ENCODE measurements at places on chromosomes 2 and 18.

DNA sequence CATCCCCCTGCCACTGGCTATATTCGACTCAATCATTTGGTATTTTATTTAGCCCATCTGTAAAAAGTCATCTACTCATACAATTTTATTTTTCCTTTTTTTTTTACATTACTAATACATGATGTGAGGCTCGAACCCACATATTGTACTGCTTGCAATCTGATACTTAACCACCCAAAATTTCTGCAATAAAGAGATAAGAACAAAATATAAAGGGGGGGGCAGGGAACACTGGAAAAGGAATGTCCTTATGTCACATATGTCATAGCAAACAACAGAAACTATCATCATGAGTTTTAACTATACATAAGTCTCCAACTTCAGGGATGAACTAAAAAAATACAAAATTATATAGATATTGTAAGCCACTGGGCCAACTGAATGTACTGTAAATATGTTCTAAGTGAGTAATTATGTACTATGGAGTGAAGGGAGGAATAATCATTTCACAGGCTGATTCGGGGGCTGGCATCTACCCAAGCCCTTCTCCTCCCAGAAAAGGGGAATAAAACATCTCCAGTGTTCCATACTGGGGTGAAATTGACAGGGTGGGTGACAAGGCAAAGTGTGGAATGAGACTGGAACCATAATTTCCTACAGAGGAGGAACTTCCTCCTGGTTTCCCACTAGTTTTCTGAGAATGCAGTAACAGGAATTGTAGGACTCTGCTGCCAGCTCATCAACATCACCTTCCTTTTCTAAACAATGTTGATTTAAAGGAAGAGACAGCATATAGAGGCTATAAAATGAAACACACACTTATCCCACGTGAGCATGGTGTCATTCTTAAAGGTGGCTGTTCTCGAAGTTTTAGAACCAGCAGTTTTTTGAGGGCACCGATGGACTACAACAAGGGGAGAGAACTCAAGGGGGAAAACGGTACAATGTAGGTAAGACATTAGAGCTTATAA lies 79.5 kb downstream of the FARSB start:
- DNase-seq: no peak

- no peak for DNase-seq
Measured at GRCh38 chr2:200329798-200330197, 23.3 kb downstream of the SPATS2L start.

- DNase-seq: no peak
Measured at GRCh38 chr2:85907671-85908157, 18.9 kb upstream of the ST3GAL5 start.

DNA sequence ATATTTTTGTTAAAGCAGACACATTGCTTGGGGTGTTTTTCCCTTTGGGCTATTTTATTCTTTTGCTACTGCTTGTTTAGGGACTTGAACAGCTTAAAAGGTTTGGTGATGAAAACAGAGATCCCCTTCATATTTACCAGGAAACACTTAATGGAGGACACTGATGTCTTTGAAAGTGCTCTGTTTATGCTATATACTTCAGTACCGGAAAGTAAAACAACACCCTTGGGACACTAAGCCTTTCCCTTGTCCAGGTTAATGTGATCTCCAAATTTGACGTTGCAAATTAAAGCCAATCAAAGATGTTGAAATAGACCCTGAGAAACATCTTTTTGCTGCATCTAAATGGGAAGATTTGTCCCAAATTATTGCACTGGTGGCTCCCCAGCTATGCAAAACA lies 564.6 kb upstream of the PKDCC start:
- DNase-seq: no peak

DNA sequence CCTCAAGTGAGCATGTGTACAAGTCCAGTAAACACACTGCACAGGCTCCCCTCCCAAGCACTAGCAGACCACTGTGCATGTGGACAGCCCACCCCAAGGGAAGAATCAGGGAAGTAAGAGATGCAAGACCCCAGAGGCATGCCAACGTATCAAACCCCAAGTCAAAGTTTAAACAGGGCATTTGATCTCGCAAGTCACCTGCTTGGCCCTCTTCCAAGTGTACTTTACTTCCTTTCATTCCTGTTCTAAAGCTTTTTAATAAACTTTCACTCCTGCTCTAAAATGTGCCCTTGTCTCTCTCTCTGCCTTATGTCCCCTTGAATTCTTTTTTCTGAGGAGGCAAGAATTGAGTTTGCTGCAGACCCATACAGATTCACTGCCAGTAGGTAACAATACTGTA lies 201.2 kb upstream of the PARD3B start:
- no peak for DNase-seq

DNA sequence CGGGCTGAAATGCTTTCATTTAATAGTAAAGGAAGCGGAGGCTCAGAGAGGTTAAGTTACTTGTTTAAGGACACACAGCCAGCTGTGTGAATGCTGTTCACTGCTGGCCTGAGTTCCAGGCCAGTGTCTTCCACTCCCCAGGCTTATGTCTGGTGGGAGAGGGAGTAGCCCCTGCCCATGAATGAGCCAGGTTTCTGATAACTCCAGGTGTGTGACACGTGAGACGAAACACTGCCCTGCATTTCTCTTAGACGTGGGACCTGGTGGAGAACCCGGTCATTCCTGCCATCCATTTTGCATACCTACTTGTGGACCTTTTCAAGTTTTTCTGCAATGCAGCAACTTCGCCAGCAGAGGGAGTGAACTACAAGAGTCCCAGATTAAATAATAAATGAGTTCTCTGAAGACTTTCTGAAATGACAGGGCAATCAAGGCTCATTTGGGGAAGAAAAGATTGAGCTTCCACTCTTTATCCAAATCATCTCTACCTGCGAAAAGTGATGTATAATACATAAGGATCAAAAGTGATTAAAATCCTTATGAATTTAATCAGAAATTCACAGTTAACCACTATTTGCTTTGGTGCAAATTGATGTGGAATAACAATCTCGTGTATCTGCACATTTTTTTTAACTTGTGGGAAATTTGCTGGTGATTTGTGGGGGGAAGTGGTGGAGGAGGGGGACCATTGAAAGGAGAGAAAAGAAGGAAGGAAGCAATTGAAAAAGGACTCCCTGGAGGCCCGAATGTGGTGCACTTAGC lies 79.4 kb upstream of the ASB18 start:
- DNase-seq: peak; percentile 60

DNA sequence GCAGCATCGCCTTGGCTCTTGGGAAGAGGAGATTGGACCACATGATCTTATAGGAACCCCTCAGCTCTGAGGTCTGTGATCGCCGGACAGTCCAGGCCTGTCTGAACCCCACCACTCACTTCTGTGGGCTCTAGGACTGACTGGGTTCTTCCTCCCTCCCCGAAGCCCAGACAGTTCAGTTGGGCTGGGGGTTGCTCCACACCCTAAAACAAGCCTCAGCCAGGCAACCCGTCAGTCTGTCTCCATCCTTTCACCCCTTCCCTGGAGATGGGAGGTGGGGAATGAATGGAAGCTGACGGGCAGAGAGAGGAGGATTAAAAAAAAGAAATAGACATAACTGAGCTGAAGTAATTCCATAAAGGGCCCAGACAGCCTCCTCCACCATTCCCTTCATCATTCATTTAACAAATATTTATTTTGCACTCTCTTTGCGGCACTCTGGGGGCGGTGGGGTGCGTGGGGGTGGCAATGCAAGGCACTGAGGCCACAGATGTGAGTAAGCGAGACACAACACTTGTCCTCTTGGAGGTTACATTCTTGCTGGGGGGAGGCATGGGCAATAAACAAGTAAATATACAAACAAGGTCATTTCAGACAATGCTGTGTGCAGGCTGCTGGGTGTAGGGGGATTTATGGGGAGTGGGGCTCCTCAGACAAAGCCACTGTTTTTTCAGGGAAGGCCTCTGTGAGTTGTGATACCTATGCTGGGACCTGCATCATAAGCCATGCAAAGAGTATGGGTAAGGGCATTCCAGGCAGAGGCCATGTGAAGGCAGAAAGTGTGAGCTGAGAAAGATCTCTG lies 12.9 kb downstream of the WNT10A start:
- no peak for DNase-seq

- DNase-seq: no peak
Measured at GRCh38 chr2:54454548-54455130, 1.5 kb upstream of the SPTBN1 start.

DNA sequence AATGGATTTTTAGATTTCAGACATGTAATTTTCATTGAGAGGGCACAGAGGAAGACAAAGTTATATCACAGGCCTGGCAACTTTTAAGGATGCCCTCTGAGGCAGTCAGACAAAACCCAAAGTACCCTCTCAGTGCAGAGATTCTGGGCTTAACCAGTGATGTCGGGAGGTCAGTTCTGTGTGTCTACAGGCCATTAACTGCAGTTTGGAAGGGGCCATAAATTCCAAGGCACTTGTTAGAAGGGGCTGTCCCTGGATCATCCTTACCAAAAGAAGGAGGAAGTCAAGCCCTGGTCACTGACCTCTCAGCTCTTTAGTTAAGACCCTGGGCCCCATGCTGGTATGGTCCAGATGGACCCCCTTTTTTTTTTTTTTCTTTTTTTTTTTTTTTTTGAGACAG lies 60.7 kb downstream of the LRRFIP1 start:
- DNase-seq: no peak
